ENCODE measurements at places on chromosomes 4 and X.

DNA sequence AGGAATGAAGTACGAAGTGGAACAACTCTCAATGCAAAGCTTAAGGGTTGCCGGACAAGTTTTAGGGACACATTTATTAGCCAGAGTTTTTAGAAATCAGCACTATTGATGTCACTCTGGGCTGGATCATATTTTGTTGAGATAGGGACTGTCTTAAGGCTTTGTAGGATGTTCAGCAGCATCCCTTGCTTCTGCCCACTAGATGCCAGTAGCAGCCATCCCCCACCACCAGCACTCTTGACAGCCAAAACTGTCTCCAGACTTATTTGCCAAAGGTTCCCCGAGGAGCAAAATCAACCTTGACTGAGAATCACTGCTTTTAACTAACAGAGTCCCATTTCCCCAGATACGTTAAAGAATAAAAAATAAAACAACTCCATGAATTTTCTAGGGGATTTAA is 1497.3 kb downstream of the STIM2 start:
- DNase-seq: no peak

GRCh38 chr4:119794113-119794512 is 165.5 kb upstream of the PDE5A start:
- no peak for DNase-seq

- no peak for DNase-seq
These were observed 25.2 kb upstream of the ALB start for GRCh38 chr4:73378887-73379286.

DNA sequence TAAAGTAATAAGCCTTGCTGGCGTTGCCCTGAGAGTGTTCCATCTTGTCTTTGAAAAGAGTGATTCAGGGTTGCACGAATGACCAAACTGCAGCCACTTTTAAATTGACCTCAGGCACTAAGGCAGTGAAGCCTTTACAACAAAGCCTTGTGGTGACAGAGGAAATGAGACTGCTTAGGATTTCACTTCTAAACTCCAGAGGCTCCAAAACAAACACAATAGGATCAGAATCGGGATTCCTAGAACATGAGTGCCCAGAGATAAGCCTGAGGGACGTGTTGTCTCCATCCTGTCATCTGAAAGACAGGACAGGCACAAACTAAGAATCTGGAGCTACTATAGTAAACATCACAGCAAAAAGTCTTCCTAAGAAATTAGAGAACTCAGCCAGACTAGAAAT is 405.2 kb downstream of the PPARGC1A start:
- DNase-seq: no peak

DNA sequence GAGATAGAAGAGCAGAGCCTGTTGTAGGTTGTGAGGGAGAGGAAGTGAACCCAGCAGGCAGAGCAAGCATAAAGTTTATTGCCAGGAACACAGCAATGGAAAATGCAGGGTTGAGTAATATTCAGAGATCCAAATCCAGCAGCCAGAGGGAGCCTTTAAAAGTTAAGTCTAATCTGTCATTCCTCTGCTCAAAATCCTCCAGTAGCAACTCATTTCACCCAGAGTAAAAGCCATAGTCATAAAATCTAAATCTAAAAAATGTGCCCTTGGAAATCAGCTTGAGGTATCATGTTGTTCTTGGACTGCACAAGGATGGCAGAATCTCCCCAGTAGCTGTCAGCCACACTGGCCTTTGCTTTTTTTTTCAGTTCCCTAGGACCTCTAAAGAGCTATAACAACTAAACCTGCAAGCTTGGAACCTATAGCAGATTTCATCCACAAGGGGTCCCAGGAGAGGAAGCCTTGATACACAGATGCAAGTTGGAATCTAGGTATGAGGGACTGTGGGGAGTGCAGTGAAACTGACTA is 62.9 kb upstream of the FRAS1 start:
- DNase-seq: no peak

DNA sequence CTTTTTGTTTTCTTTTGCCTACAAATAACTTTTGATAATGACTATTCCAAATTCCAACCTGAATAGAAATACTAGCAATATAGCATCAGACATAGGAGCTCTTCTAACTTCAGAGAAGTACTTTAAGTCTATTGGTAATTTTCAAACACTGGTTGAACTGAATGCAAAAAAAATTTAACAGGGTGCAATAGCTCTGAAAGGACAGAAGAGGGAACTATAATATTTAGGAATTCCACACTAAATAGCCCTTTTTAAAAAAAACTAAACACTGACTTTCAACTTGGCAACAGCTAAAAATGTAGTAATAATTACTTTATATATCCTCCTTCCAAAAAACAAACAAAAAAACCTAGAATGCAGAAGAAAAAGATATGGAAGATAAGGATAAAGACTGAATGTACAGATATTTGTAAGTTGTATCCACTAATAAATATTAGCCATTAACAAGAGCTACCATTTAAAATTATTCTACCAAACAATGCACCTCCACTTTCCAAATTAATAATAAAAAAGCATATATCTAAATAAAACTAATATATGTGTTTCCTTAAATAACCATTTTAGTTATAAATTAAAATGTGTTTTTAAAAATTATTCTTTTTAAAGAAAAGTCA is 81.4 kb downstream of the FBXW7 start:
- DNase-seq: no peak

DNA sequence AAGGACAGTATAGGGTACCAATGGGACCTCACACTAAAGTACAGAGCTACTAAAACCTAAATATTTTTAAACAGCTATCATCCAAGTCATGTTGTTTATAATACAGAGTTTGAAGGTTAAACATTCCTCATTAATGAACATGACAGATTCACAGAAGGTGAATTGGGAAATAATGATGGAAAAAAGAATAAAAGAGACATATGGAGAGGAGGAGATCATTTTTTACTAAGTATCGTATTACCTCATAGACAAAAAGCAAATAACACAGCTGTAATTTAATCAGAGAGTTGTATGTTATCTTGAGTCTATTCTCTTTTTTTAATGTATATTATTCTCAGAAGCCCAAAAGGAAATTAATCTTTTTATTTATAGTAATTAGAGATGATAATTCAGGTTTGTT is 7.9 kb downstream of the PLK4 start:
- DNase-seq: no peak

DNA sequence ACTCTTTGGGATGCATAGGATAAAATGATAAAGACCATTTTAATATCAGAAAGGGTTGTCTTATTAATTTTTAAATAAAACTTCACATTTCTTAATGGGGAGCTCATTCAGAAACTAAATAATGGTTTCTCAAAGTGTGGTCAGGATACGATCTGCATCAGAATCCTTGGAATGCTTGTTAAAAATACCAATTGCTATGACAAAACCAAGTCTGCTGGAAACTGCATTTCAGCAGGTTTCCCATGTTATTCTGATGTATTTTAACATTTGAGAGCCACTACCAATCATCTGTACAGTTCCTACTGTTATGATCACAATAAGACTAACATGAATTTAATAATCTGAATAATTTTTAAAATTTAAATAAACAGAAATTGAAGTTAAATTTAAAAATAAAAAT is 115.1 kb downstream of the SOWAHB start:
- no peak for DNase-seq

GRCh38 chr4:153257151-153257620 is 52.9 kb downstream of the TRIM2 start:
- DNase-seq: no peak

GRCh38 chr4:123651066-123651465 is 254.5 kb downstream of the SPRY1 start:
- DNase-seq: no peak

DNA sequence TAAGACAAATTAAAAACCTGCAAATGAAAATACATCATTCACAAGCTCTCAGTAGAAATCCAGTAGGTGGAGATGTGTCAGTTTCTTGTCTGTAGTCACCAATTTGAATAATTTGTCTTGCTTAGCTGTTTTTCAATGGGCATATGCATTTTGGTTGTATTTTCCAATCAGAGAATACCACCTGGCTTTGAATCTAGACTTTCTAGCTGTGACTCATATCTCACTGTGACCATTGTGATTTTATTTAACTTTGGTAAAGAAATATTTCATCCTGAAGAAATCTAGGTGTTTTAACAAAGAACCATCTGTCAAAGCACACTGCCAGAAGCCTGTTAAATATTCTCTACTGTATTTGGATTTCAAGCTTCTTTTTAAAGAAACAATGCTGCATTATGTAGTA is 1650.6 kb upstream of the IGFBP7 start:
- no peak for DNase-seq

- DNase-seq: no peak
These were observed 416.6 kb downstream of the IQCM start for GRCh38 chr4:149398993-149399392.

- DNase-seq: no peak
These were observed 133.2 kb downstream of the NLGN4X start for GRCh38 chrX:6095469-6095868.

DNA sequence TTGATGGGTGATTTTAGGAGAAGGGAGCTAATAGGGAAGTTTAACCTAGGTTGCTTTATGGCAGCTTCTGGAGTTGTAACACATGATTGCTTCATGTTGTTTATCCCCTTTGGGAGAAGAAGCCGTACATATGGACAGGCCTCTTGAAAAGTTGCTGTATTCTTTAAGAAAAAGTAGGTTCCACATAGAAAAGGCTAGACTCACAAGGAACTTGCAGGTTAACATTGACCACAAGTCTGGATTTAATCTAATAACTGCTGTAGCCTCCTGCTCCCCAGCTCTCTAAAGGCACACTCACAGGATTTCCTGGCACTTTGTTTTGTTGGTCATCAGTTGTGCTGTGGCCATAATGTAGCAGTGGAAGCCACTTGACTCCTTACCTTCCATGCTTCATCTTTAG is 19.7 kb downstream of the FNIP2 start:
- no peak for DNase-seq

DNA sequence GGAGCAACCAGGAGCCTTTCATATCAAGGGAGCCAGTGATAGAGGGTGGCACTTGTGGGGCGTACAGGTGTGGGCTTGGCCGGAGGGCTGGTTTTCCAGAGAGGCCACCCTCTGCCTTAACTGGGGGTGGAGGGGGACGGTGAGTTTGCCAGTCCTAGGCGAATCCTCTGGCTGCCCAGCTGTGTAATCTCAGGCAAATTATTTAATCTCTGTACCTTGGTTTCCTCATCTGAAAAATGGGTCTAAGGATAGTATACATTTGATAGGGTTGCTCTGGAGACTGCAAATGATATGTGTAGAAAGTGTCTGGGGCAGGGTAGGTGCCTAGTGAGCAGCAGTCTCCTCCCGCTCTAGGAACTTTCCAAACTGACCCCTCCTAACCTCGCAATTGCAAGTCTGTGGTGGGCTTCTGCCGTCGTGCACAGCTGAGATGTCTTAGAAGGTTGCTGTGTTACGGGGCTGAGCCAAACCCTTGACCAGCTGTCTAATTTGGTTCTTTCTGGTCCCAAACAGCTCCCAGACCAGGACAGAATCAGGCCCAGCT is 3.8 kb upstream of the CXCR3 start:
- no peak for DNase-seq

DNA sequence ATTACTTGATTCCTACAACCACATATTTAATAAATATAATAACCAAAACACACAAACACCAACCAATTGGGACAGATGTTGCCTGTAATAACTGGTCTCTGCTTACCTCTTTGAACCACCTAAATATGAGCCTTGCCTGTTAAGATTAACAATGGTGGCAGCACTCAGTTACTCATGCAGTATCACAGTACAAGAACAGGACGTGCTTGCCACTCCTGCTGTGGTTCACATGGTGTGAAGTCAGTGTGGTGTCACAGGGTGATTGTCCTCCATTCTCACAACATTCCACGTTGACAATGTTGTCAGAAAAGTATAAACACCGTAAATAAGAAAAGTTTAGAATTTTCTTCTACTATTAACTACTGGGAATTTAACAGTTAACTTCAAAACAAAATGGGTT is 365.0 kb downstream of the PPP3CA start:
- no peak for DNase-seq

GRCh38 chr4:98300706-98301105 is 39.5 kb downstream of the RAP1GDS1 start:
- no peak for DNase-seq

DNA sequence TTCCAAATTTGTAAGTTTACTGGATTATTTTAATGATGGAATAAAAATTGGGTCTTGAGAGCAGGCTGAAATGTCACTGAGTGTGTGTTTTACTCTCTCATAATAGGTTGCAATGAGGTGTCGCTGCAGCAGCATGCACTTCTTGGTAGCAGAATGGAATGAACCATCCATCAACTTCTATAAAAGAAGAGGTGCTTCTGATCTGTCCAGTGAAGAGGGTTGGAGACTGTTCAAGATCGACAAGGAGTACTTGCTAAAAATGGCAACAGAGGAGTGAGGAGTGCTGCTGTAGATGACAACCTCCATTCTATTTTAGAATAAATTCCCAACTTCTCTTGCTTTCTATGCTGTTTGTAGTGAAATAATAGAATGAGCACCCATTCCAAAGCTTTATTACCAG is 2.6 kb downstream of the SAT1 start:
- no peak for DNase-seq

GRCh38 chr4:66736606-66737005 is 808.7 kb downstream of the CENPC start:
- no peak for DNase-seq

- no peak for DNase-seq
These were observed 340.1 kb upstream of the CTSO start for GRCh38 chr4:156293657-156294297.

GRCh38 chr4:67207941-67208441 is 337.3 kb downstream of the CENPC start:
- DNase-seq: no peak

DNA sequence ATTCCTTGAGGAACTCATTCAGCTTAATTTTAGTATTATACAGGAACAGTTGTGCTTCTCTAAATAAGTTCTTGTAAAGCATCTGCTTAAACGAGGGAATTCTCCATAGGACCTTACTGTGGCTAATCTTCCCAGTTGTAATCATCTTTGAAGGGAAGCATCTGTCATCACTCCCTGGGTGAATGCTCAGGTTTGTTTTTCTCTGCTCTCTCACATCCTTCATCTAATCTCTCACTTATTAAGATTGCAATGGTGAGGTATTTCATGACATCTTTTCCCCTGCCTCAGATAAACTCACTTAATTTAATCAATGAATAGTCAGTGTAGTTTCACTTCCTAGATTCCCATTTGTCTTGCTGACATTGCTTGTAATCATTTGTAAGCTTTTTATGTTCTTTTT is 121.8 kb upstream of the ADAMTS3 start:
- no peak for DNase-seq

DNA sequence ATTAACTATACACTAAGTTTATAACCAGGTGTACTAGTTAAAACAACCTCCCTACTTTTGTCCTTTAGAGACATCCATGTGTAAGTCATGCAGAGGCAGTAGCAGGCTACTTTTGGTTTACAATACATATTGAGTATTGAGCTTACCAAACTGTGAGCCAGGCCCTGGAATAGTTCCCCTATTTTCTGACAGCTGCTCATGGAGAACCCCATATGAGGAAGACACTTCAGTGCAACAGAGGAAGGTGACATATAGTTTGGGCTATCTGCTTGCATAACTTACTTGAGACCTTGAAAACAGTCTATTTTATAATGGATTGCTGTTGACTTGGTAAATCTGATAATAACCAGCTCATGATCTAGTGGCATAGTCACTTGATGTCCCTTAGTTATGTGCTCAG is 190.5 kb downstream of the SH3BGRL start:
- DNase-seq: no peak

- no peak for DNase-seq
These were observed 1523.7 kb downstream of the ARAP2 start for GRCh38 chr4:34720571-34720970.

GRCh38 chr4:37884855-37885487 is 5.9 kb upstream of the TBC1D1 start:
- no peak for DNase-seq

- no peak for DNase-seq
These were observed 698 bp downstream of the AFF1 start for GRCh38 chr4:86935566-86935852.

GRCh38 chr4:183924362-183925044 is 19.4 kb downstream of the STOX2 start:
- no peak for DNase-seq

- no peak for DNase-seq
These were observed 75.0 kb downstream of the ANAPC4 start for GRCh38 chr4:25452081-25452480.
